Stimulated activated CD8-positive, alpha-beta memory T cell treated with anti-CD3 and anti-CD28 coated beads, Interleukin-4, amount 100 ng/mL, for 1 hour (primary cell): ENCODE measurements at places on chromosomes 3 and 15.

GRCh38 chr3:85554153-85554552 is 595.4 kb downstream of the CADM2 start:
- no peak for DNase-seq

DNA sequence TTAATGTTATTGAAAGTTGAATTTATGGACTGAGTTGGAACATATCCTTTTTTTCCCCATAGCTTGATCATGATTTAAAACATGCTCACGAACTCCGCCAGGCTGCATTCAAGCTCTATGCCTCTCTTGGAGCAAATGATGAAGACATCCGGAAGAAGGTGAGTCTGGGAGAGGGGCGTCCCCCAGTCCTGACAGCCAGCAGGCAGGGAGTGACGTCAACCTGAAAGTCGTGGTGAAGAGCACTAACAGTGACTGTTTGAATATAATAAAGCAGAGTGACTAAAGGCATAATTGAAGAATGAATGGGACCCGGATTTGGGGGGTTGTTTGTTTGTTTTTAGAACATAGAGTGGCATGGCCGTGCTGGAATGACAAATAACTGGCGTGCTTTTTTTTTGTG is 57.9 kb downstream of the ARMC8 start:
- no peak for DNase-seq

DNA sequence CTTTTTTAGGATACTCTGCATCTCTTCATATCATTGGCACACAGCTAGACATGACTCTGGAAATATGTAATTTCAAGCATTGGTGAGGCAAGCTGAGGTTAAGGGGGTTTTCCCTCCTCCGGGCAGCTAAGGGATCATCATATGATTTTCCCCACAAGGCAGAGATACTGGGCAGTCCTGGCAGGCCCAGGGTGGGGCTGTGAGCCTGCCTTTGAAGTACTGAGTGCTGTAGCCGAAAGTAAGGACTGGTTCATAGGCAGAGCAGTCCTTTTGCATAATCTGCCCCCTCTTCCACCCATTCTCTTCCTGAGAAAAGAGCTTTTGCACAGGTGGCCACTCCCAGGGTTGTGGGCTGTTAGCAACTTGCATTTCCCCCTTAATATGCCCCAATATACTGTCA is 168.8 kb upstream of the MANF start:
- no peak for DNase-seq

- DNase-seq, result no peak
These were observed 50.1 kb downstream of the PPM1L start for GRCh38 chr3:160806094-160806493.

- no peak for DNase-seq
These were observed 11.8 kb downstream of the TNK2 start for GRCh38 chr3:195896361-195897080.

- no peak for DNase-seq
These were observed 76.2 kb upstream of the NSMCE3 start for GRCh38 chr15:29345549-29346525.

DNA sequence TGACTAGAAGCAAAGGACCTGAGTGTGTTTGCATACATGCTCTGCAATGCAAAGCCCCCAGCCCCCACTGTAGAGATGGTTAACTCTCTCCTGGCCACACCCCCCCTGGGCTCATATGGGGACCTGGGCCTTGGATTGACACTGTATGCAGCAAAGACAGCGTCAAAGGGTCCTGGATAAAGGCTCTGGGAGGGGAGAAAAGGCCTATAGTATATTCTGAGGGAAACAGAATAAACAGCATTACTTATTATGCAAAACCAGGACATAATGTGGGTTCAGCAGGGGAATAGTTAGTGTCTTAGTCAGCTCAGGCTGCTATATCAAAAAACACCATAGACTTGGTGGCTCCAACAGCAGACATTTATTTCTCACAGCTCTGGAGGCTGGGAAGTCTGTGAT is 158.7 kb downstream of the APBA2 start:
- no peak for DNase-seq

- no peak for DNase-seq
These were observed 1.0 kb downstream of the SHOX2 start for GRCh38 chr3:158105119-158105709.

DNA sequence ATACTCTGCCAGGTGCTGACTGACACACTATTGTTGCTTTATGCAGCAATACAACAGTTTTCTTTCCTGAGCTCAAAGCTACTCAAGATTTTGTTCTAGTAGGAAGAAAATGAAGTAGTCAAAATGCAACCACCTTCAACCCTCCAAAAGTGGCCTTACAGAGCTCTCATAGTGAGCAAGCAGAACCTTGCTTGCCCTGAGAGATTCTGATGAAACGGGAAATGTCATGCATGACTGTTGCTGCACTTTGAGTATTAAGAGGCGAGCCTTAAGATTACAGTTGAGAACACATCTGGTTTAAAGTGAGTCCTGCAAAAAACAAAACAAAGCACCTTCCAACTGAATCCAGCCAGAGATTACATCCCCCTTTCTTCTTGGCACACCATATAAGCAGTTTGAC is 29.7 kb downstream of the MINDY4B start:
- DNase-seq, result no peak

DNA sequence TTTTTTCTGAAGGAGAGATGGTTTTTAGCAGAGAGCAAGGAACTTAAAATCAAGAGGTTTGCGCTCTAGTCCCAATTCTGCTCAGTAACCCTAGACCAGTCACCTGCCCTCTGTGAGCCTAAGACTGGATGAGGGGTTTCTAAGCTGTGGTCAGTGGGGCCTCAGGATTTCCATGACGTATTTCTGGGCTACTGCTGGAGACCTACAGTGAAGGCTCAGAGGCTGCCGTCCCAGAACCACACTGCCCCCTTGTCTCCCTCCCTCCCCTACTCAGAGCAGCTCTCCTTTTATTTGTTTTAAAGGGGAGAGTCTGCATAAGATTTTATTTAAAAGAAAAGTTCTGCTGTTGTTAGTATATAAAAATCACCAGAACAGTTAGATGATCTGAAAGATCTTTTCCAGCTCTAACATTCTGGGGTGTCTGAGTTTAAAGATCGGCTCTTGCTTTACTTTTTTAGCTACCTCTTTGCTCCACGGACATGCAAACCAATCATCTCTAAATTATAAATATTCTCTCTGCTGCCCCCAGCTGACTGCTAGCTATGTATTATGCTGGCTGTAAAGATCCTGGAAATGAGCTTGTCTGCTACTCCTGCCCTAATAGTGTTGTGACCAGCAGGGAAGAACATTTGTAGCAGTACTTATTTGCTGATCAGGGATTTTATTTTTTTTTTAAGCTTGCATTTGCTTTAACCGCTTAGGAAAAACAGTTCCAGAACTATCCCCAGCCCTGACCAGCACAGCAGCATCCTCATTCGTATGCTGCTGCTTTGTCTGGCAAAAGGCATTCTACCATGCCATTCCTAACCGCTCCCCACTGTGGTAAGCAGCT is 28.6 kb upstream of the NDUFB4 start:
- DNase-seq, result no peak

GRCh38 chr3:138443091-138443490 is 8.7 kb downstream of the ESYT3 start:
- DNase-seq, result no peak

DNA sequence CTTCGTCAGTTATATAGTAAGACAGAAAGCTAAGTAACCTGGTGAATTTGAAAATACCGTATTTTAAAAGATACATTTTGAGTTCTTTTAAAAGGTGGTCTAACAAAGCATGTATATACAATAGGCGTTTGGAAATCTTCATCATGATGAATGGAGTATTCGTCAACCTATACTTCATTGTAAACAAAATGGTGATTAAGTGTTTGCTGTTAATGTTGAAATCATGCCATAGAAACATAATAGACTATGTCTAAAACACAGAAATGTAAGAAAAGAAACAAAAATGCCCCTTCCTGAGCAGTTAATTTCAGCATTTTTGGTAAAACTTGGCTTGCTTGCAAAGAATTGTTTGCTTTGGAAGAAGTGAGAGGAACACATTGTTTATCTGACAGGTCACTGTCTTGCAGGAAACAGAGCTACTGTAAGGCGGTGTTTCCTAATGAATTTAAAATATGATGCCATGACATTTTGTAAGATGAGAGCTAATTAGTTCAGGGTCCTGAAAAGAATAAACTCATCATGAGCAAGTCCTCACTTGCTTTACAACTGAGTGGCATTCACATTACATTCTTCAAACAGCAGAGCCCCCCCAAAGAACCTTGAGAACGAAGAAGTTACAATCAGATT is 126.7 kb downstream of the SERPINI1 start:
- DNase-seq, result no peak

GRCh38 chr3:172511783-172512762 is 11.2 kb downstream of the TNFSF10 start:
- no peak for DNase-seq

DNA sequence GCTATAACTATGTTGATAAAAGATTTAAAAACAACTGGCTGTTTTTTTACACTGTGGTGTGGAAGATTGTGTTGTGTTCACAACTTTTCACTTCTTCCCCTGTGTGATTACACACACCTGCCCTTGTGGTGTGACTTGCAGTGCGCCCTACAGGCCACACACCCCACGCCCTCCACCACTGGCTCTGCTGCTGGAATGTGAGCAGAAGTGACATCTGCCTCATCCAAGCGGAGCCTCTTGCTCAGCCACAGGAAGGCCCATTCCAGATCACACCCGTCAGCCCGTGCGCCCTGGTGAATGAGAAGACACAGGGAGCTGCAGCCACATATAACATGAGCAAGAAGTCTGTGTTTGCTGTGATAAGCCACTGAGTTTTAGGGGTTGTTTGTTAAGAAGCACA is 7.0 kb downstream of the CCR2 start:
- DNase-seq, result no peak

DNA sequence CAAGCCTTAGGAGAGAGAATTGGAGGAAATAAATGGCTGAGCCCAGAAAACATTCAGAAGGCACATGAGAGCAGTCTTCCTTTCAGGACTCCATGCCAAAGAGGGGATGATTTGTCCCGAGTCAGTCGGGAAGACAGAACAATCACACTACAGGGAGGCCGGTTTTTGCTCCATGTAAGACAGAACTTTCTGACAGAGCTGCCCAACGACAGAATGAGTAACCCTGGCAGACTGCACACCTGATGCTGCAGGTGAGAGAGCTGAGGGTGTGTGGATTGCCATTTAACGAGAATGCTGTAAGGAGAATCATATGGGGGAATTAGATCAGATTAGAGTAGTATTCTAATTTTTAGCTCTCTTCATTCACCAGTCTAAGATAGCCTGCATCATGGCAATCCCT is 533.0 kb downstream of the EPHB1 start:
- DNase-seq, result no peak

DNA sequence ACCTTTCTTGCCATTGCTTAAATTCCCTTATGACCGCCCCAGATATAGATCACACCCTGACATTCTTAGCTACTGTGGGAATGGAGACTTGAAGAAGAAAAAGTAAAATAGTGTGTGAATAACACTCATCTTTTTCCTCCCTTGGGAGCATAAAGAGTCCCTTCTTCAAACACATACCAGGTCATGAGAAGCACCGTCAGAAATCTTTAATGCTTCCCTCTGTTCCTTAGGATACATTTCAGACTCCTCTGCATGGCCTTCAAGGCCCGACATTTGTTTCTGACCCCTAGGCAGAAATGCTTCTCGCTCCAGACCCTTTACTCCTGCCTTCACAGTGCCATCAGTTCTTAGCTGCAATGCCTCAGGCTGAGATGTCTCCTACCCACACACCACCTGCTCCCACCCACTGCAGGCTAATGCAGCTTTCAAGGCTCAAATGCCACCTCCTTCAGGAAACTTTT is 143.8 kb upstream of the IL12A start:
- no peak for DNase-seq

GRCh38 chr3:186277268-186277909 is 84.6 kb downstream of the DGKG start:
- DNase-seq, result no peak

- DNase-seq, result peak; percentile 38
These were observed 29.1 kb downstream of the EFCAB12 start for GRCh38 chr3:129399145-129399894.

DNA sequence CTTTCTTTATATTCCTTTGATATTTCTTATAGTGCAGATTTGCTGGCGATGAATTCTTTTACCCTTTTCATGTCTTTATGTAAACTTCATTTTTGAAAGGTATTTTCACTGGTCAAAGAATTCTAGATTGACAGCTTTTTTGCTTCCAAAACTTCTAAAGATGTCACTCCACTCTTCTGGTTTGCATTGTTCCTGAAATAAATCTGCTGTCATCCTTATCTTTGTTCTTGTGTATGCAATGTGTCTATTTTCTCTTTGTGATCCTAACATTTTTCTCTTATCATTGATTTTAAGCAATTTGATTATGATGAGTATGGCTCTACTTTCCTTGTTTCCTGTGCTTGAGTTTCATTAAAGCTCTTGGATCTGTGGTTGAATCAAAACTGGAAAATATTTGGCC is 103.4 kb downstream of the GLDN start:
- DNase-seq, result no peak

DNA sequence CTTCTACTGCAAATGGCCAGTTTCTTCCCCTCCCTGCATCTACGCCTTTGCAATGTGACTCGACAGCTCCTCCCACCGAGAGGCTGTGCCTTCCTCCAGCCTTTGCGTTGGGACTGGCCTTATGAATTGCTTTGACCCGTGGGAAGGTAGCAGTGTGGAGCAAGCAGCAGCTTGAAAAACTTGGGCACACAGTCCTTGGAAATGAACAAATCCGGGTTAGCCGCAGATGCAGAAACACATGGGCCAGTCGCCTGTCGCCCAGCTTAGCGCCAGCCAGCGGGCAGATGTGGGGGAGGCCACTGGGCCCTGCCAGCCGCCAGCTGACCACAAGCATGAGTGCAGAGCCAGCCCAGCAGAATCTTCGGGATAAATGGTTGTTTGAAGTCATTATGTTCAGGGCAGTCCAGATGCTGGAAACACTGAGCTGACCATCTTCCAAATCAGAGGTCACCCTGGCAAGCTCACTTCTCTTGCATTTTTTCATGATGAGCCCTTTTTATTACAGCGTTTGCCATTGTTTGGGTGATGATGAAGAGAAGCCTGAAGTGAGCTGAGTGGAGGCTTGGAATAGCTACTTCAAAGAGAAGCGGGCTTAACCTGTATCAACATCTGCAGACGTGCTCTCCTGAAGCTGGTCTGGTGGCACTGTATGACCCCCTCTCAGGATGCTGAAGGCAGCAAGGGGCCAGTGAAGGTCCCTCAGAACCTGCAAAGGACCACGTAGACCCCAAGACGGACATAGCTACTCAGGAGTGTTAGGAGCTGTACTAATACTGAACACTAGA is 9.8 kb downstream of the SELENOS start:
- DNase-seq, result no peak

- no peak for DNase-seq
These were observed 116.7 kb upstream of the LPP start for GRCh38 chr3:188037195-188037718.

GRCh38 chr15:29568840-29569532 is 253.3 kb downstream of the TJP1 start:
- no peak for DNase-seq

DNA sequence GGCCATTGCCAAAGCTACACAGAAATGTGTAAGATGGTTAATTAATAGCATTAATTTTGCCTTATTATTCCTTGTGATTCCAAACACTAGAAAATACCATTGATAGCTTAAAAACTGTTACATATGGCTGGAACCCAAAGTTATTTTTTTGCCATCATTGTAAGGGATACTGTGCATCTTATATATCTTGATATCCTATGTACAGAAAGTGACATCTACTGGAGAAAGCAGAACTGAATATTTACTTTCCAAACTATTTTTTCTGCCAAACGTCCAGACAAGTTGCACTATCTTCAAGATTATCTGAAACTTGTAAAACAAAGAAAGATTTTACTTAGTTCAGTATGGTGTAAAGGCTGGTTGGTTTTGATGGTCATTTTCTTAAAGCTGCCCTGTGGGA is 33.3 kb upstream of the MEIS2 start:
- DNase-seq, result no peak
